Heart left ventricle (tissue), 16 donors: ENCODE measurements at places on chromosomes 12 and 14. TPM values are rescaled to one million over a fixed set of nuclear protein-coding genes. Genes with fewer than 3 reads are reported as not detected.
A peak's percentile ranks its signal among the peaks of the same experiment; 100 is the strongest.

- no peak overlapping the region for H3K27ac ChIP-seq
- H3K27me3 ChIP-seq, result no peaks in the 10 kb centered on the region
- no peaks in the 10 kb centered on the region for H3K4me1 ChIP-seq
- DNase-seq, result no peak
- H3K36me3 ChIP-seq, result no peaks in the 10 kb centered on the region
- H3K4me3 ChIP-seq, result no peak overlapping the region
Measured at GRCh38 chr12:102625819-102626218, 145.5 kb upstream of the IGF1 start.

Gene GLIPR1L1
- not detected for total RNA-seq

Gene CISTR
- total RNA-seq, result 2.0 TPM

DNA sequence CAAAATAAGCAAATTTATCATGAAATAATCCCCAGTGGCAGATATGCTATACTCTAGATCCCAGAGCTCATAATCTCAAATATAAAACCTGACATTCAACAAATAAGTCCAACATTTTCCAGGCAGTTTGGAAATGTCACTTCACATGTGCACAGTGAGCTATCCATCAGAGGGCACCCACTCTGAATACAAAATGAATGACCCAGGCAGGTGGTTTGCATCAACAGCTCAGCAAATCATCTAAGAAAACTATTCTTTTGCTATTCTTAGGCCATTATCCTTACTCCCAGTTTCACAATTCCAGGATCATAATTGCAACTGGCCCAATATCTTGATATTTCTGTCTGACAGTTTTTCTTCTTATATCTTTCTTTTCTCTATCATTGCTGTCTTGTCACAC is 38.5 kb downstream of the TRIM9 start:
- no peaks in the 10 kb centered on the region for H3K27me3 ChIP-seq
- H3K4me3 ChIP-seq, result no peak overlapping the region
- no peak for DNase-seq
- no peak overlapping the region for H3K27ac ChIP-seq

DNA sequence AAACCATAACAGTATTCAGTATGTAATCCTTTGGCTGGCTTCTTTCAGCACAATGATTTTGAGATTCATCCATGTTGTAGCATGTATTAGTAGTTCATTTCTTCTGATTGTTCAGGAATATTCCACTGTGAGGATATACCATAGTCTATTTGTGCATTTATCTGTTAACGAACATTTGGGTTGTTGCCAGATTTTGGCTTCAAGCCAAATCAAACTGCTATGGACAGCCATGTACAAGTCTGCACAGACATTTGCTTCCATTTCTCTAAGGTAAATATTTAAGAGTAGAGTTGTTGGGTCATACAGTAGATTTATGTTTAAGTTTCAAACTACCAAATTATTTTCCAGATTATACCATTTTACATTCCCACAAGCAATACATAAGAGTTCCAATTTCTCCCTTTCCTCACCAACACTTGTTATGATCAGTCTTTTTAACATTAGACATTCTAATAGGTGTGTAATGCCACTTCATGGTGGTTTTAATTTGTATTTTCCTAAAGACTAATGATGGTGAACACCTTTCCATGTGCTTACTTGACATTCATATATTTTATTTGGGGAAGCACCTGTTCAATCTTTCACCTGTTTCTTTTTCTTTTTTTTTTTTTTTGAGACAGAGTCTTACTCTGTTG is 56.6 kb downstream of the ZFYVE21 start:
- H3K27me3 ChIP-seq, result no peaks in the 10 kb centered on the region
- peaks cover 5% of the 10 kb centered on the region for H3K36me3 ChIP-seq
- no peak for DNase-seq
- H3K27ac ChIP-seq, result no peak overlapping the region
- no peaks in the 10 kb centered on the region for H3K4me1 ChIP-seq
- H3K4me3 ChIP-seq, result no peak overlapping the region

DNA sequence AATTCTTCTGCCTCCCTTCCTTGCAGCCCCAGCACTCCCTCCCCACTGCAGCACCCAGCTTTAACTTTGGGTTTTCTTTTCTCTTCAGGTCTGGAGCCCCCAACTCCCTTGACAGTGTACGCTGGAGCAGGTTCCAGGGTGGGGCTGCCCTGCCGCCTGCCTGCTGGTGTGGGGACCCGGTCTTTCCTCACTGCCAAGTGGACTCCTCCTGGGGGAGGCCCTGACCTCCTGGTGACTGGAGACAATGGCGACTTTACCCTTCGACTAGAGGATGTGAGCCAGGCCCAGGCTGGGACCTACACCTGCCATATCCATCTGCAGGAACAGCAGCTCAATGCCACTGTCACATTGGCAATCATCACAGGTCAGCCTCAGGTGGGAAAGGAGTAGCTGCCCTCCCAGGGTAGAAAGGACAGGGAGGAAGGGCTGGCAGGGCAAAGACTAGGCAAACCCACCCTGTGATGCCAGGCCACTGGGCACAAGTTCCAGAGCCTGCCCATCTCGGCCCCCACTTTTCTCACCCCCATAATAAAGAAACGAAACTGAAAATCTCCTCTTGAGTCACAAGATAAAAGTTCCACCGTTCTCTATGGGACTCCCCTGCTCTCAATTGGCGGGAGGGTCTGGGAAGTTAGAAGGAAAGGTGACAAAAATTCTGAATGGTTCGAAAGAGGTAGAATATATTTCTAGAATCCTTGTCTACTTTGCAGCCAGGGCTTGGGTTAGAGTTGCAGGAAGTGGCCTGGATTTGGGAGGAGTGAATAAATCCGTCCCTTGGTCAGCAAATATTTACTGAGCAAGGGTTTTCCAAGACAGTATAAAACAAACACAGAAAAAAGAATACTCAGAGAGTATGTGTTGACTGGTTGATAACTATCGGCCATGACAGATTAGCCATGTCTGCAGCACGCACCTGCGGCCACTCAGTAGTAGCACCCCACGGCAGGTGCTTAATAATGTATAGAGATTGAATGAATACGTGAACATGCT is 3.2 kb downstream of the LAG3 start:
- H3K4me1 ChIP-seq, result peaks cover 20% of the 10 kb centered on the region
- no peaks in the 10 kb centered on the region for H3K27me3 ChIP-seq
- no peak overlapping the region for H3K4me3 ChIP-seq
- no peak for DNase-seq

Gene DYRK4
- 31.1 TPM for total RNA-seq

DNA sequence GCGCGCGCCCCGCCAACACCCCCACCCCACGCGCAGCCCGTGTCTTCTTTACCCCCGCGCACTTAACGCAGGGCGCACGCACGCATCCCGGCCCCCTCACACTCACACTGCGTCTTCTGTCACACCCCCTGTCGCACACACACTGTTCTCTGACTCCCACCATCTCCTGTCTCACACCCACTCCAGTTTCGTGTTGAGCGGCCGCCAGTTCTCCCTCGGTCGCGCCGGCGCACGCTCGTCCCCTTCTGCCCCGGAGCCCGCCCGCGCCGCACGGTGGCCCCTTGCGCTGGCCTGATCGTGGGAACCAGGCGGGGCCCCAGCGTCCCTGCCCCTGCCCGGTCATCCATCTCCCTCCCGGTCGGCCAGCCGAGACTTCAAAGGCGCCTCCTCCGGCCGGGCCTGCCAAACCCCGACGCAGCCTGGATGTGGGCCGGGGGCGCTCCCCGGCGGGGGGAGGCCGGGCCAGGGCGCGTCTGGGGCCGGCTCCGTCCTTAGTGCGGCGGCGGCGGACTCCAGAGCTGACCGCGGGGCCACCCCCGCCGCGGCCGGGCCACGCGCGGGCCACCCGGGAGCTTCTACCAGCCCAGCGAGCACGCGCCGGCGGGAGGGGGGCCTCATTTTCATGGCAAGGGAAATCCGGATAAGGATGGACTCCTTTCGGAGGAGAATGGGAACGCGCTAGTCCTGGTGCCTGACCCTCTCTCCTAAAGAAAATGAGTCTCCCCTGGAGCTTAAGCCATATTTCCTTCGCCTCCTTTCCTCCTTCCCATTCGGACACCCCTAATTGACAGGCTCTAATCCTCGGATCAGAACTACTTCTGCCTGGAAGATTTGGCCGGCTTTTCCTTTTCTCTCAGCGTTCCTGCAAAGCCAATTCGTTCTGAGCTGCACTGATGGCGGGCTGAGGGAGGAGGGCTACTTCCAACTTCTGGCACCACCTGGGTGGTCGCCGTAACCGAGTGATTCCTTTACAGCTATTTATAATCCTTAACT is 82.0 kb upstream of the HMGA2 start:
- no peak overlapping the region for H3K27ac ChIP-seq
- peaks cover 17% of the 10 kb centered on the region for H3K27me3 ChIP-seq
- peak overlapping the region; percentile 69 for H3K4me3 ChIP-seq
- no peaks in the 10 kb centered on the region for H3K36me3 ChIP-seq
- no peak for DNase-seq

Gene OR4N2
- total RNA-seq, result not detected

Gene RNASE3
- not detected for total RNA-seq

DNA sequence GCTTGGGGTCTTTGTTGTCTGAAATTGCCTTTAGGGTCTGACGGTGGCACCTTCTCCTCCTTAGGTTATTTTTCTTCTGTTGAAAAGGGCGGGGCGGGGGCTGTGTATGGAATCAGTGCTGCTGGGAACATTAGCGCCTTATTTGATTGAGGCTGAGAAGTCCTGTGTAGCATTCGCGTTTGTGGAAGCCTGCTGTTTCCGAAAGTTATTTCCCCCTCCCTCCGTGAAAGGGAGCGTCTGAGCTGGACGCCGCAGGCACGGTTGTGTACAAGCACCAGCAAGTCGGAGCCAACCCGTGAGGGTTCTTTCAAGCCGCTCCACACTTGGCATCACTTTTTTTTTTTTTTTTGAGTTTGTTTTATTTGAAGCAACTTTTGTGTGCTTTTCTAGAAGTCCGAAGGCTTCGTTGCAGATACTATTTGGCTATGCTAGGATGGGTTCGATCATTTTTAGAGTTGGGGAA is 1.1 kb downstream of the SYNE2 start:
- H3K27ac ChIP-seq, result peak overlapping the region; percentile 88
- DNase-seq, result peak; percentile 59
- H3K27me3 ChIP-seq, result no peaks in the 10 kb centered on the region
- peak overlapping the region; percentile 87 for H3K4me3 ChIP-seq
